ENCODE measurements at places on chromosomes 2 and 18.

DNA sequence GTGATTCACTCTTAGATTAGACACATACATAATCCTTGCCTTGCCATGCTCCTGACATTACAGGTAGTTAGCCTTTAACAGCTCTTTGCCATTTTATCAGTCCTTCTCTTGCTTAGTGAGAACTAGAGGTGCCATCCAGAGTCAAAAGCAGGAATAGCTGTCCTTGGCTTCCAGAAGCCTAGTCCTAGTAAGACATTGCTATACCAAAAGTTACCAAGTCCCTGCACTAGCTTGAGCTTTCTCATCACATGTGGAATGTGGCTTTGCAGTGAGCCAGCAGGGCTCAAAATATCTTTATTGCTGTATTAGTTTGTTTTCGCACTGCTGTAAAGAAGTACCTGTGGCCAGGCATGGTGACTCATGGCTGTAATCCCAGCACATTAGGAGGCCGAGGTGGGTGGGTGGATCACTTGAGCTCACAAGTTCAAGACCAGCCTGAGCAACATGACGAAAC lies 104.7 kb upstream of the NOSTRIN start:
- no peak for DNase-seq

- no peak for DNase-seq
These were observed 33.1 kb upstream of the TTC39C start for GRCh38 chr18:23981369-23981980.

DNA sequence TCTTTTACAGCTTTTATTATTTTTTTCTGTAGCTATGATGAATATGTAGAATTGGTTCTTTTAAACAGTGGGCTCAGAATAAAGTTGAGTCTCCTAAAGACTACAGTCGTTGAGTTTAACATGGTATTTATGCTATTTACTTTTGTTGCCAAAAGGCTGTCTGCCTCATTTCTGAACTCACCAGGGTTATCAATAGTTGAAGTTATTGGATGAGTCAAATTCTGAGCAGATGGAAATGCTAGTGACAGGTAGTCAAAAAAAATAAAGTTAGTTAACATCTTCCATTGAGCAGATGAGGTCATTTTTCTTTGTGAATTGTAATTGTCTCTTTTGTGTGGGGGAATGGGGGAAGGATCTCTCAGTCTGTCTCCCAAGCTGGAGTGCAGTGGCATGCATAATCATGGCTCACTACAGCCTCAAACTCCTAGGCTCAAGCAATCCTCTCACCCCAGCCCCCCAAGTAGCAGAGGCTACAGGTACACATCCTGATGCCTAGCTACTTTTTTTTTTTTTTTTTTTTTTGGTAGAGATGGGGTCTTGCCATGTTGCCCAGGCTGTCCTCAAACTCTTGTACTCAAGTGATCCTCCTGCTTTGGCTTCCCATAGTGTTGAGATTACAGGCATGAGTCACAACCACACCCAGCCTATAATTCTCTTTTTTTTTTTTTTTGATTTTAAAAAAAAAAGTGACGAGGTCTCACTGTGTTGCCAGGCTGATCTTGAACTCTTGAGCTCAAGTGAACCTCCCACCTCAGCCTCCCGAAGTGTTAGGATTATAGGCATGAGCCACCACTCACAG lies 8.9 kb downstream of the PAPOLG start:
- no peak for DNase-seq

DNA sequence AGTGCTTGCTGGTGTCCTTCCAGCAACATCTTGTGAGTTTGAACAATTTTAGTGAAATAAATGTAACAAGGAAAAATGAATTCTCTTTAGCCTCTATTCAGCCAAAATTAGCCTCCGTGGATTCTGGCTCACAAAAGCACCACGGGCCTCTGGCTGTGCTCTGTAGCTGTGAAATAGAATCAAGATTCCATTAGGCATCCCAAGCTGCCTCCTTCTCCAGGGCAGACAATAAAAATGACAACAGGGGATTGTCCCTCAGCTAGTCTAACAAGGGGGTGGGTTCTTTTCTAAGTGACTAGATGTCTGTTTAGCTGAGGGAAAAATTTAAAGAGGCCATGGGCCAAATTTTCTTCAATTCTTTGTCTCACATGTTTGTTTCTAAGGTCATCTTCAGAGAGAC lies 254.7 kb upstream of the FIGN start:
- DNase-seq: no peak

DNA sequence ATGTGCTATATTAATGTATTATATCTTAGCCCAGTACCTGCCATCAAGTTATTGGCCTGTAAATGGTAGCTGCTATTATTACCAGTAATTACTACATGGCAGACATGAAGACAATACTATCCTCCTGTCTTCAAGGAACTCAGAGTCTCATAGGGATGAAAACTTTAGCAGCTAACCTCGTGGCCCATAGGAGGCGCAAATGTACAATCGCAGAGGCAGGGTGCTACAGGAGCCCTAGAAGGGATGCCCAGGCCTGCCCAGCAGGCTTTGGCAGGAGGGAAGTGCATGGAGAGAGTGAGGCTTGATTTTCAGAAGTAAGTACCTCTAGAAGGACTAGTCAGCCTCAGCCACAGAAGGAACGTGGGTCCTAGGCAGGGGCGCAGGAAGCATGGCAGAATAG lies 44.7 kb upstream of the KIDINS220 start:
- no peak for DNase-seq

All from right cardiac atrium (tissue), 5 donors.